CD8-positive, alpha-beta memory T cell (primary cell): ENCODE measurements at places on chromosomes 2 and 18.

- DNase-seq, result no peak
These were observed 567.2 kb downstream of the TMX3 start for GRCh38 chr18:68147728-68148127.

GRCh38 chr2:20352230-20352578, 1.6 kb upstream of the PUM2 start:
- no peak for DNase-seq

- DNase-seq, result no peak
These were observed 34.7 kb upstream of the MAP2 start for GRCh38 chr2:209389171-209389618.

- DNase-seq, result no peak
These were observed 389.2 kb downstream of the FBXO15 start for GRCh38 chr18:73758446-73758845.

GRCh38 chr2:10655499-10656225, 34.1 kb downstream of the NOL10 start:
- DNase-seq, result no peak

- peak; percentile 83 for DNase-seq
These were observed 2.1 kb downstream of the ARID5A start for GRCh38 chr2:96538487-96539214.

- no peak for DNase-seq
These were observed 95.2 kb upstream of the GULP1 start for GRCh38 chr2:188196343-188197008.

- no peak for DNase-seq
These were observed 6.3 kb downstream of the PPP4R3B start for GRCh38 chr2:55610954-55611743.

DNA sequence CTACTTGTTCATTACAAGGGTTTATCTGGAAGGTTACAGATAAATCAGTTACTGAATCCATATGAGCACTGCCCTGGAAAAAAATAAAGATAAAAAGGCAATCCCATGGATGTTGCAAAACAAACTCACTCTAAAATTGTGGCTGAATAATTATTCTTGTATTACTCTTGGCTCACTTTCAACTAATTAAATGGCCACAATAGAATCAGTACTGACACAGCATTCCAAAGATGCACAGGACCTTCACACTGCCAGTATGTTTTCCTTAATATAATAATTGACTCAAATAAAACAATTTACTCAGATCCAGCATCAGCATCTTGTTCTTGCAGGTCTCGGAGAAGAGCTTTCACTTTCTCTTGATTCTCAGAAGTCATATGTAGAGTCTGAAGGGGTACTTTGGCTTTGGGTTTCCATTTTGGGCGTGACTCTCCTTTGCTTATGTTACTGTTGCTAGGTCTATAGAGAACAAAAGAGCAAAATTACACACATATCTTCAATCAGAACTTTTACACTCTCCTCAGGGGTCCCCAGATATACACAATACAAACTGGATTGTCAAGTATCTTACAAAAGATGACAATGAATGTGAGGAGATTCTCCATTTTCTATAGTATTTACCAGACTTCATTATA, 12.6 kb downstream of the DHX57 start:
- DNase-seq, result no peak

GRCh38 chr2:61750624-61751023, 103.2 kb downstream of the FAM161A start:
- DNase-seq, result no peak

- no peak for DNase-seq
These were observed 6.4 kb upstream of the SH3BP4 start for GRCh38 chr2:234945339-234945873.
